Dermis blood vessel endothelial cell (primary cell): ENCODE measurements at places on chromosomes 7 and 10.

- no peak for DNase-seq
Observed at GRCh38 chr7:149431486-149432120, 29.3 kb downstream of the ZNF777 start.

DNA sequence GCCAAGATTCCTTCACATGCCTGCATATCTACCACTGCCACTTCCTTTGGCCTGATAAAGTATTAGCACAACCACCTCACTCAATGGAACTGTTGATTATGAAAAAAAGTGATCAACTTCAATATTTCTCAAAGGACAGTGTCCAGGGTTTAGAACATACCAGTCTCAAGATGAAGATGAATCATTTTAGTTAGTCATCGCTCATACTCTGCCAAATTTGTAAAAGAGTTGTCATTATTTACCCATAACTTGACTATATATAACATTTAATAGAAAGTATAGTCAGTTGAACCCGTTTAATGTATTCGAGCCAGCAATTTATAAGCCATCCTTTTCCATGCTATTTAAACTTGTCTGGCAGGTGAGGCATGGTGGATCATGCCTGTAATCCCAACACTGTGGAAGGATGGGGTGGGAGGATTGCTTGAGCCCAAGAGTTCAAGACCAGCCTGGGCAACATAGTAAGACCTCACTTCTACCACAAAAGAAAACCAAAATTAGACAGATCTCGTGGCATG lies 33.2 kb downstream of the SPAM1 start:
- no peak for DNase-seq

DNA sequence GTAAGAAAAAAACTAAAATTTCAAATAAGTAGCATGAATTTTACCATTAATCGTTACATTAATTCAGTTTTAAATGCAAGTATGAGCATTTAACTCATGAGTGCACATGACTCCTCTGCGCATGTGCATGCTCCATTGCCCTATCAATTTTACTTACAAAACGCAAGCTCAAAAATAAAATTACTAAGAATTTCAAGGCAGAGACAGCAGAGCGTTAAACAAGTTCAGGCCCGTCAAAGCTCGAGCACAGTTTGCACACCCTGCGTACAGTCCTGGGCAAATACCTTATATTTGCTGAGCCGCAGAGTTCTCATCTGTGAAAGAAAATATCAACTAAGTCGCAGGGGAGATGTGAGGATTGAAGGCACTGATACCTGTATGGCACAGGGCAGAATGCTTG lies 373.6 kb downstream of the BBS9 start:
- no peak for DNase-seq

- DNase-seq = no peak
Observed at GRCh38 chr10:99758211-99758891, 24.1 kb upstream of the ABCC2 start.

DNA sequence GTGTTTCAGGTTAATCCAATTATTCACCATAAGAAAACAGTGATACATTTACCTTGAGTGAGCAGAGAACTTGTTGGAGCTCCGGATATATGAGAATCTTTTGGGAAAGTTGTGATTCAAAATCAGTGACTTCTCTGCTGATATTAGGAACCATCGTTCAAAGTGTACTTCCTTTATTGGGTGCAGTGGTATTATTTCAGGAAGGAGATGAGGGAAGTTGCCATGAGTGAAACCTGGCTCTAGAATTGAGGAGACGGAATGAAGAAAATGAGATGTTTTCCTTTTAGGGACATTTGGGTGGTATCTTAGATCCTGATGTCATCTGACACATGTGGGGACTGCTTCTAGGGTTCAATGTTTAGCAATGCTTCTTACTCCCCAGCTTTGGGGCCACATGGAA lies 343.9 kb downstream of the ABCA13 start:
- DNase-seq = no peak

DNA sequence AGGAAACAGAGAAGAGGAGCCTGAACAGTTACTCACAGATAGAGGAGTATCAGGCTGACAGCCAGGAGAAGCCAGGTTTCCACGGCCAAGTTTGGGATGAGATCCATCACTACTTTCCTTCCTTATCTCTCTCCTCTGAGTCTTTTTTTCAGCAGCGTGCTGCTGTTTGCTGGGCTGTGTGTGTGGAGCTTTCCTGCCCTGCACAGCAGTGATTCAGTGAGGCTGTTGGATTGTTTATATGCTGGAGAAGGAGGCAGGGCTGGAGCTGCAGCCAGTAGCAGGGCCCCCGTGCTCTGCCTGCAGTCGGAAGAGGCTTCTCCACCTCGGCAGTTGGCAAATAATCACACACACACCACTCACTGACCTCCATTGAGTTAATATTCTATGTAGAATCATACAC lies at the start of gene CYP3A7:
TSS of gene CYP3A7 (minus strand) at position 210 of the 400 bp plus-strand sequence. CDS start at position 107, 103 bp downstream.
- no peak for DNase-seq

- no peak for DNase-seq
Observed at GRCh38 chr10:132712743-132713142, 73.2 kb downstream of the NKX6-2 start.

- no peak for DNase-seq
Observed at GRCh38 chr10:107477266-107477665, 312.8 kb upstream of the SORCS1 start.

DNA sequence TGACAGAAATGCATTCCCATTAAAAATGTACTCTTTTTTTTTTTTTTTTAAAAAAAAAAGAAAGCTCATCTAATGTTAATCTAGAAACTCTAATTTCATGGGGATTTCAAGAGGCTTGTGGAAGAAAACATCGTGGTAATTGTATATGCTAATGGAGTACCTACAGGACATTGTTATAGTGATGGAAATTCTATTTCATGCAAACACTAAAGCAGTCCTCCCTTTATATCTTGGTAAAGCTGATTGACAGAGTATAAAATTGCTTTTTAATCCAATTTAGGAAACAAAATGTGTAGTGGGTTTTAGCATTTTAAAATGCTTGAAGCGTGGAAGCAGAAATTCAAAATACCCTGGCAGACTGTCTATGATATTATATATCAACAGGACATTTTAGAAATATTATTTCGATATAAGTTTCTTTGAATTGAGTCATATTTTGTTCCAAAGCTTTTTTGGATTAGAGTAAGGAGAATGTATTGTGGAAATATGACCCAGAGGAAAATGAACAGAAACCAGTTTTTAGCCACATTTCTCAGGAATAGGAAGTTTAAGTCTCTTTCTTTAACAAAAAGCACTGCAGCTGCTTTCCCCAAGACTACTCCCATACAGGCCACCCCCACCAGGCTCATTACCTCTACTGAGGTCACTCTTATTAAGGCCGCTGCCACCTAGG lies 121.9 kb downstream of the WNT2 start:
- DNase-seq = no peak
